ENCODE measurements at places on chromosomes 3 and 15.

DNA sequence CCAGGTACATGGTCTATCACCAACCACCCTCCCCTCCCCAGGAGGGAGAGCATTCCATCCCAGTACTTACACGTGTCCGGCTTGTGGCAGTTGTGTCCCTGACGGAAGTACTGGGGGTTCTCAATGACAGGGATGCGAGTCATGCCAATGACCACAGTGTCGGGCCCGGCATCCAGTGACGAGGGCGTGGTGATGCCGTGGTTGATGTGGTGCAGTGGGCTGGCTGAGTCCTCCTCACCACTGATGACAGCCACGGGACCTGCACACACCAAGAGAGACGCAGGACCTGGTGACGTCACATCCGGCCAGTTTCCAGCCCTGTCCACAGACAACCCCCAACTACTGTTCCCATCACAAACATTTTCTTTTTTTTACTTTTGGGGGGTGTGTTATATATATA lies 223.8 kb downstream of the NTRK3 start:
- DNase-seq, result no peak

GRCh38 chr3:182179631-182180030 lies 467.9 kb downstream of the SOX2 start:
- no peak for DNase-seq

GRCh38 chr3:185332026-185332735 lies 30.8 kb upstream of the MAP3K13 start:
- no peak for DNase-seq

DNA sequence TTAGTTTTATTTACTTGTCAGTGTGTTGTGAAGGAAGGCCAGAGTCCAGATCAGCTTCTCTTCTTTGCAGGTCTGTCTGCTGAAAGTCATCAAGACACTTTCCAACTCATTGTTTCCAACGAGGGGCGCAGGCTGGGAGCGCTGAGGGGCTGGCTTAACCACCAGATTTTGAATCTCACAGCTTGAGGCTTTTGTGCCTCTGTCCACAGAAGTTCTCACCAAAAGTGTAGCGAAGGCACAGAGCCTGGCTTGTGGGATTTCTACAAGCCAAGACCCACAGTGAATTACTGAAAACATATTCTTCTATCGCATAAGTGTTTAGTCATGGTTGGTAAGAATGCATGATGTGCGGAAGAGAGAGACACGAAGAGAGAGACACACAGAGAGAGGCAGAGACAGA lies 35.2 kb downstream of the BHLHE40 start:
- no peak for DNase-seq

DNA sequence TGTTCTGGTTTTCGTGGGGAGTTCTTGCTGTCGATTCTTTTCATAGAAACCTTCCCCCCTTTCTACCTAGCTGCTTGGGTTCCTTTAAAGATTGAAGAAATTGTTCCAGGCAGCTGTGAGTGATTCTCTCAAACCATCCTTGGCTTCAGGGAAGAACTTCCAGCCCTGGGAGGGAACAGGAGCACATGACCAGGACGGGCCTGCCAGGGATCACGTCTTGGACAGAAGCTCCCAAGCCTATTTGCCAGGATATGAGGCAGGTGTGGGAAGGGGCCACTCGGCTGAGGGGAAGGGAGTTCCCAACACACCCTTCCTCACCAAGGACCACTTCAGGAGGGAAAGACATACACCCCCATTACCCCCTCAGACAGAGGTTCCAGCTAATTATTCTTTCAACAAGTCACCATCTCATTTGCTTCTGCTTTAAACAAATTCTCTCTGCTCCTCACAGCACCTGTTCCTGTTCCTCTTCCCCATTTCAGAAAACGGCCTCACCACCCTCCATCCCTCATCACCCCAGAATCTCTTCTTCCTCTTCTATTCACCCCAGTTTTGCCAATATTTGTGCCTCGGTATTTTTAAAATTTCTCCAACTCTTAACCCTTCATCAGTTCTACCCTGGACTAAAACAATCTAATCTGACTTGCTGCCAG lies 62.5 kb downstream of the WHAMM start:
- DNase-seq, result no peak

DNA sequence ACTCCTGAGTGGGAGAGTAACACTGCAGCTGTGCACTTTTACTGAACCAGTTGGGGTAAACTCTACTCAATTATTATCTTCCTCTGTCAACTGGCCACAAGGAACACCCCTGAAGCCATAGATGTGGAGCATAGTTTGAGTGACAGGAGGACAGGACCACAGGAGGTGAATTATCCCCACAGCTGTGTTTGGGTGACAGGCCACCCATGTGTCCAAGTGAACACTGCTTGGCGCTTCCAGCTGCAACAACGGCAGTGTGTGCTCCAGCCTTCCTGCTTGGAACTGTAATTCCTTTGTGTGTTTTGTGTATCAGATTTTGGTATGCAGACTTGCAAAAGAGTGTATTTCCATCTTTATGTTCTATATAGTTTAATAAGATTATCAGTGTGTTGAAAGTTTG lies 20.2 kb upstream of the TSPAN3 start:
- no peak for DNase-seq

- DNase-seq, result no peak
Observed at GRCh38 chr15:48358229-48359152, 27.3 kb downstream of the DUT start.

DNA sequence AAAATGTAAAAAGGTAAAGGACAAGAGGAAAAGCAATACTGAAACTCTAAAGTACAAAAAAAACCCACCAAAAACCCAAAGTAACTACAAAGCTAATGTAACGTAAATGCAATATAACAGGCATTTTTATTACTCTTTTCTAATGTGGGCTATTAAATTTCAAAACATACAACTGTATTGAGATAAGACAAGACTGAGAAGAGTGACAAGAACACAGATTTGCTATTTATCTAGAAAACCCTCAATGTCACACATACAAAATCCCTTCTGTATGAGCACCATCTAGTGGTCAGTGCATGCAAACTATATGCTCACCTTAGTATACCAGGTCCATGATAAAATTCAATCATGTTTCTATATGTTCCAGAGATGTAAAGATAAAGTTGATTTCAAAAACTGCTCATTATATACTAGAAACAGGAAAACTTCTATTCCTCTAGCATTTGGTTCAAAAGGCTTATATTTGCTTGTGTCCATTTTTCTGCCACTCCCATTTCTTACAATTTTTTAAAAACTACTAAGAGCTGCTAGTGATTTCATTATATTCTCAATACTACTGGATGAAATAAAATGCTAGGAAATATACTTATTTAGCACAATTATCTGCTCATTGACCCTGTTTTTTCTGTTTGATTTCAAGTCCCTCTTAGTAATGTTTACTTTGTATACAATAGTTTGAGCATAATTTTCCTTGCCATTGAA lies 111.4 kb downstream of the DLG1 start:
- no peak for DNase-seq

DNA sequence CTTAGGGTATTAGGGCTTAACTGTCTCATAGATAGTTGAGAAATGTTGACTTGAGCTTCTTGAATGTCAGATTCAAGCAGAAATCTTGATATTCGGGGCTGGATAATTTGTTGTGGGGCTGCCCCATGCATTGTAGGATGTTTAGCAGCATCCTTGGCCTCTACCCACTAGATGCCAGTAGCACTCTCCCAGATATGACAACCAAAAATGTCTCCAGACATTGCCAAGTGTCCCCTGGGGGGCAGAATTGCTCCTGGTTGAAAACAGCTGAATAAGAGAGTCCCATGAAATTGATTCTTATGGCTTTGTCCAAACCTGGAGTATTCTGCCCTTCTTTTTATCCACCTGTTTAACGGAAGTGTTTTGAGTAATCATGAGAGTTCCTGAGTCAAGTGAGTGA lies 15.9 kb upstream of the LCMT2 start:
- DNase-seq, result no peak

DNA sequence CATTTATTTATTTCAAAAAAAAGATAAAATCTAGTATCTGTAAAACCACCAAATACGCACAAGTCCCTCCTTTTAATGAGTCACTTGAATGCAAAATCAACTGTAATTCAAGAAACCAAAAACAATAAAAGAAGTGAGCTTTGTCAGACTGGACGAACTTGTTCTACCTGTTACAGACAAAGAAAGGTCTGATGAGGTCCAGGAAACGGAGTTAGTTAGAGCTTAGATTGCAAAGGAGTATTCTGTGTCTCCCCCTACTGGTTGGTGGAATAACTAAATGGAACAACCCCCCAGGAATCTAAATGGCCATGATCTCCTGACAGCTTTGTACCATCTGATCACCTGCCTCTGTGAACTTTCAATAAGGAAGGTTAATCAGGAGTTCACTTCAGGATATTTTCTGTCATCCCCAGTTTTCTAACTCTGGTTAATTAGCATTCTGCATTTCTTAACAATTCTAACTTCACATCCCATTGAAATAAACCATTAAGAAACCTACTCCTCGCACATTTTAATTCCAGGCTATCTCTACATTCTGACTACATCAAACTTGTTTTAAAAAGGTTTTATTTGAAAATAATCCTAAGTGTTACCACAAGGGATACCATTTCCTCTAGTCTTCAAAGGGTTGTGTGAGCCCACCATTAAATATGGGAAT lies 333.0 kb upstream of the SATB1 start:
- DNase-seq, result no peak

- no peak for DNase-seq
Observed at GRCh38 chr3:139427283-139428060, 38.0 kb upstream of the COPB2 start.

DNA sequence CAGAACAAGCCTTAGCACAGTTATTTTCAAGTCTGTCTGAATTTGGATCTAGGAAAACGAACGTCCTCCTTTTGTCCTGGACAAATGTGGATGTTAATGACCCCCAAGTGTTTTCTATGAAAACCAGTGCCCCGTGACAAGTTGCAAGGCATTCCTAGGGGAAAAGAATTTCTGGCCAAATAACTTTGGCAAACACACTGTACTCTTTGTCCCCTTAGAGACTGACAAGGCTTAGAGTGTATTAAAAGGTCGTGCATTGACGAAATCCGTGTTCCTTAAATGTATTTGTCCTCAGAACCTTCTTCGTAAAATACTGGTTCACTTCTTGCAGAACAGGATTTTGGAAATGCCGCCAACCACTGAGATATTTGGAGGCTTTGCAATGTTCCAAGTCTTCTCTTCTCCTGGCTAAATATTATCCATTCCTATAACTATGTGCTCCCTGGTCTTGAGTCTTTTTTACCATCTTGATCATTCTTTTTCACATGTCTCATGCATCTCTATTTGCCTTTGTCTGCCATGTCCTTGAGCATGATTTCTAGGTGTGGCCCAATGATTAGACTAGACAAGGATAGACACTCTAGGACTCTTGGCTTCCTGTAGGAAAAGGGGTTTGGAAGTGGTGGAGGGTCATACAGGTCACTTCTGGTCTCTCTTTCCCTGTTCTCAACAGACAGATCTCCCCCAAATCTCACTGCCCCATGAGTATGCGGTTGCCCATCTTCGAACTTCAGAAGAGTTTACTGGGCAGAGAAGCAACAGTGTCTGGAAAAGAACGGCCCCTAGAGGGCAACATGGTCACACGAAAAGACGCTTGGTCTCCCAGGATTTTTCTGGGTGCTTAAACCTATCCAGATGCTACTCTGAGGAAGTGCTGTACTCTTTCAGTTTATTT lies 117.5 kb downstream of the EDEM1 start:
- no peak for DNase-seq

- no peak for DNase-seq
Observed at GRCh38 chr3:49119036-49119435, 1.6 kb downstream of the USP19 start.

DNA sequence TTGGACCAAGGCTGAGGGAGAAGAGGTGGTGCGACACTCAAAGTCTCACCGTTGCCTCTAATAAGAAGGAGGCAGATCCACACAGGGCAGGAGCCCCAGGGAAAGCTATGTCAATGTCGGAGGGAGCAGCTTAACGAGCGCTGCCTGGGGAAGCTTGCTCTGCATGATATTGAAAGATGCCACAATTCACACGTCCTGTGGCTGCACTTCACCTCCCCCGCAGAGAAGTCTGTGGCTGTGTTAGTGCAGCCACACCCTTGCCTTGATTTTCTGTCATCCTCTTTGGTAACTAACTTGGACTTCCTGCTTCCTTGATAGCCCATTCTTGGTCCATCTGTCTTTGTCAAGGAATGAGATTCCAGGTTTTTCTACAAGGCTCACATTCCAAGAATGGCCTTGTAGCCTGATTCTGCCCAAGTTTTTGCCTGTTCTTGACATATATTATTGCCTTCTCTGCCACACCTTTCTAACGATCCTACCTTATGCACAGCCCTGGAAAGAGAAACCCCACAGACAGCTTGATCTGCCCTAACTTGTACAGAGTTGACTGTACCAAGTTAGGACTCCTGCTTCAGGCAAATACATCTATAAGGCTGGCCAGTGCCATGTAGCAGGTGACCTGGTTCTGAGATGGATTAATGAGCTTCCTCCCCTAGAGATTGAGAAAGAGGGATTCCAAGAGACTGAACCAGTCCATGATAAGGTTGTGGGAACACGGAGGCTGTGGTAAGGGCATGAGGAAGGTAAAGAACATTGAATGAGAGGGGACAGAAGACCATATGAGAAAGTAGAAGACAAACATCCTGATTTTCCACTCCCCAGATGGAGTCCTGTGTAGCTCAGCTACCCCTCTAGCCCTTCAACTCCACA lies 153.0 kb upstream of the WNT5A start:
- DNase-seq, result no peak

DNA sequence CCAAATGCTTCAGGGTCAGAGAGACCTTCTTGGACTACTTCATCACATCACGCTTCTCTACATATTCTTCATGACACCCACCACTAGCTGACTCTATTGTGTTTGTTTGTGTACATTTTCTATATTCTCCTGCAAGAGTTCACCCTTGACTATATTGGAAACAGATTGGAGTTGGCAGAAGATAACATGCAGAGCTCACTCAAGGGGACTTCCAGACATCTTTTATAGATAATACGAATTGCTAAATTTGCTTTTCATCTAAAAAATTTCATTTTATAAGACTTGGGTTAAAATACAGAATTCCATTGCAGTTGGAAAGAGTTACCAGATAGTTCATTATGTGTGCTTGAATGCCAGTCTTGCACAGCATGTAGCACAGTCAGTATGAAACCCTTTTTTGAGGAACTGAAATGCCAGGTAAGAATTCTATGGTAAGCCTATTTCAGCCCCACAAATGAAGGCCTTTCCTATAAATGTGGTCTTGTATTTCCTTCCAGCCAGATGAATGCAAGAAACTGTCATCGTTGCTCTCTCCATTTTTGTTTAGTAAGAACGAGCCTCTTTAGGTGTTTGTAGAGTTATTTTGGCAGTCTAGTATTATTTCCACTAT lies 177.6 kb downstream of the GHSR start:
- no peak for DNase-seq

- DNase-seq, result no peak
Observed at GRCh38 chr3:37955918-37956707, 34.5 kb upstream of the VILL start.
